ENCODE measurements at places on chromosomes 12 and 14.

GRCh38 chr12:1493781-1494565, 100.4 kb downstream of the FBXL14 start:
- no peak for DNase-seq

GRCh38 chr14:51024377-51024776, 70.5 kb downstream of the TRIM9 start:
- no peak for DNase-seq

- DNase-seq, result no peak
Measured at GRCh38 chr14:96265383-96266095, 9.5 kb downstream of the BDKRB1 start.

GRCh38 chr12:66354291-66354690, 52.0 kb downstream of the HELB start:
- no peak for DNase-seq

- no peak for DNase-seq
Measured at GRCh38 chr12:25004447-25004846, 55.5 kb upstream of the BCAT1 start.

DNA sequence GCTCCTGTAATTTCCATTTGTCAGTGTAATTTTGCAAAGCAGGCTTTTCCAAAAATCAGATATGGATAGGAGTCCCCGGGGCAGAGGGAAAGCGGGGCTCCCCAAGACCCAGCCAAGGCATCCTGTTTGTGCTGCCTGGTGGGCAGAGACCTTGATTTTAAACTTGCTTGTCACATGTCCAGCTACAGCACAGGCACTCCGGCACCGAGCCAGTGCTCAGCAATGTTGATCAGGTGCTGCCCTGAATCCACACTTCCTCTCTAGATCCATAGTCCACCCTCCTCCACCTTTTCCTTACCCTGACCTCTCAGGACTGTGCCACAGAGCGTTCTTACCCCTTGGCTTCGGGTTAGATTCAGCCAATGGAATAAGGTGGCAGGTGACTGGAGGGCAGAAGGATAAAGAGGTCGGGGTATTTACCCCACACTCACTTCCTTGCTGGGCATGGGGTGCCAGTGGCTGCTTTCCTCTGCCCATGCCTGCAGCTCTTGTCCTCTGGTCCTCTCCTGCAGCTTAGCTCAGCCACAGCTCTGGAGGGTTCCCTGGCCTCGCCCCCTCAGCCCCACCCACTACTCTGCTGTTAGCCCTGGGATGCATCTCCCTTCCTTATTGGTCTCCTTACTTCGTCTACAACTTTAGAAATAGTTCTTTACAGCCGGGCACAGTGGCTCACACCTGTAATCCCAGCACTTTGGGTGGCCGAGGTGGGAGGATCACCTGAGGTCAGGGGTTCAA, 80.1 kb downstream of the IRF2BPL start:
- no peak for DNase-seq

GRCh38 chr14:77470224-77470870, 12.5 kb downstream of the AHSA1 start:
- no peak for DNase-seq

DNA sequence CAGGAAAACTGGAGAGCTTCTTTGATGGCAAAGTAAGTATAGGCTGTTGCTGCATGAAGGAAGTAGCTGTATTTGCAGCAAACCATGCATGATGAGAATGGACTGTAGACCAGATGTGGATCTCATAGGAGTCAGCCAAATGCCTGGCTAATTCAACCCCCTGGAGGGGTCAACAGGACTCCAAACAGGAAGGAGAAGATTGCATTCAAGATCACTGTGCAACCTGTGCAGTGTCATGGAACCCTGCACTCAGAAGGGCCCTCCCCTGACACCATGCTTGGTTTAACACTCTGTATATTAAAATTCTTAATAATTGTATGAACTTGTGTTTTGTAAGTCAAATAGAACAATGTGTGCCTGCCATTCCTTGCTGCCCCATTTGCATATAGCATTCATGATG, 225.1 kb upstream of the FSCB start:
- DNase-seq, result no peak

DNA sequence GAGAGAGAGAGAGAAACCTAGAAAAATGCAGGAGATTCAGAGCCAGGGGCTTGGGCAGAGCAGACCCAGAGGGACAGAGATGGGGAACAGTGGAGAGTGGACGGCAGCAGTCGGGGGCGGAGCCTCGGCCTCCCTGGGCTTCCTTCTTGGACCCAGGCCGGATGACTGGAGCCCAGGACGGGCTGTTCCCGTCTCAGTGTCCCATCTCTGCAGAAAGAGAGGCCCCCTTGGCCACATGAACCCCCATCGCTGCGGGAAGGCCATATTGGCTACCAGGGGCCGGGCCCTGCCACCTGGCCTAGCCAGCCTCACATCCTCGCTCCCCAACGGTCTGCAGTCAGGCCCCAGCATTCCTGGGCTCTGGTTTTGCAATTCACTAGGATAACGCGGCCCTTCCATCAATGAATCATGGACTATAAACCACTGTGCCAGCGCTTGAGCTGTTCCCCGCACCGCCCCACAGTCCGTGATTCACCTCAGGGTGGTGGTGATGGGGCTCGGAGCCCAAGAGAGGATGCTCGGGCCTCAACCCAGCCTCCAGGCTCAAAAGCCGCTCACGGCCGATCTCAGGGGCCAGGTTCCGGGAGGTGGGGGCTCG, 116.5 kb downstream of the RFLNA start:
- peak; percentile 71 for DNase-seq

DNA sequence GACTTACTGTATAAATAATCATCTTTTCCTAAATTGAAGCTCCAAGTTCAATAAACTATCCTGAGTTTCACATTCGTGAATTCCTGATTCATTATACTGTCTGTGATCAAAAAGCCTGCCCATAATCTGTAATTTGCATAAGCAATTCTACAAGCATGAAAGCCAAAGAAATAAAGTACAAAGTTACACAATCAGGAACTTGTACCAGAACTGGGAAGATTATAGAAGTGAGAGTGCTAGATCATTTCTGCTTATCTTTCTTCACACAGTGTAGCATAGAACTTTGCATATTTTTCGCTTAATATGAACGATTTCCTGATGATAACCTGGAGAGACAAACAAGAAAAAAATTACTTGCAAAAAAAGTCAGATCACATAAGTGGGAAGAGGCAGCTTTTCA, 308.2 kb downstream of the C12orf50 start:
- DNase-seq, result no peak

GRCh38 chr14:73325630-73326299, 88.5 kb downstream of the PAPLN start:
- DNase-seq, result no peak

DNA sequence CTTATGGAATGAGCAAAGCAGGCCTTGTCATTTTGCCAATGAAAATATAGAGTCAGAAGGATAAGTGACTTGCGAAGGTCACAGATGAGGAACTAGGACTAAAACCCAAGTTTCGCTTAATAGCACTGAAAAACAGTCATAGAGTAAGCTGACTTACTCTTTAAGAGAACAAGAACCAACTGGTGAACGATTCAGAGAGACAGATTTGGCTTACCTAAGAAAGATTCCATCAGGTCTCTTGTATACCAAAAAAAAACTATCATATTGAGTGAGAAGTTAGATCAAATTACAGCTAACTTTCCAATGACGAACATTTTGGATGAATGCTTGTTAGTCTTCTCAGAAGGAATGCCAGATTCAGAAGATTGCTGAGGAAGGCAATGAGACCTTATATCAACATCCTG, 74.2 kb downstream of the ZFC3H1 start:
- DNase-seq, result peak; percentile 66

- DNase-seq, result no peak
Measured at GRCh38 chr14:80519002-80519401, 307.7 kb upstream of the DIO2 start.

DNA sequence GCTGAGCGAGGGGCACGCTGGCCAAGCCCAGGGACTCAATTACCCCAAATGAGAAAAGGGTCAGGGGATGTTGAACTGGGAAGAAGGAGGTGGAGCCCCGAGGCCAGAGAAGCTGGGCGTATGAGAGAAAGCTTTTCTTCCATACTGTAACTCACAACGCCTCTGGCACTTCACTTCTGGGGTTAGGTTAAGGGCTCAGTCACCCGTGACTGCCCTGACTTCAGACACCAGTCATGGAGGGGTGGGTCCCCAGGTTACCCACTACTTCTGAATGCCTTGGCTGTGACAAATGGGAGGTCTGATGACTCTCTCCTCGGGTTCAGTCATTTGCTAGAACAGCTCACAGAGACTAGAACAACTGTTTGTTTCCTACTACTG, 5.5 kb upstream of the GPR132 start:
- DNase-seq, result no peak

GRCh38 chr12:7832059-7832696, 40.5 kb downstream of the SLC2A14 start:
- DNase-seq, result peak; percentile 42

- no peak for DNase-seq
Measured at GRCh38 chr12:108176292-108176691, 47.2 kb downstream of the WSCD2 start.

GRCh38 chr14:26427097-26427496, 170.7 kb downstream of the NOVA1 start:
- DNase-seq, result no peak

DNA sequence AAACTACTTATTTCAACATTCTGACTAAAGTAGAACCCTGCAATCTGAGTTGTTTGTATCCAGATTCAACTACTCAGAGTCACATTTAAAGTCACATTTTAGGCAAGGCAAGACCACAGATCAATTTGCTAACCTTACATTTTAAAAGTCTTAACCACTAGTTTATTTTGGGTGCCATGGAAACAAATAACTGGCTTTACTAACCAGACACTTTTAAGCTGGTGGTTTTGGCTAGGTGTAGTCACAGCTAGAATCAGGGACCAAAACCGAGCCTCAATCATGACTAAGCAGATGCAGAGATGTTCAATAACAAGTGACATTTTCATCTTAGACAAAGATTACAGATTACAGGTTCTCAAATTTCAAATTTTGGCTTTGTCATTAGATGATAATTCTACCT, 115.3 kb downstream of the PDE6H start:
- no peak for DNase-seq

DNA sequence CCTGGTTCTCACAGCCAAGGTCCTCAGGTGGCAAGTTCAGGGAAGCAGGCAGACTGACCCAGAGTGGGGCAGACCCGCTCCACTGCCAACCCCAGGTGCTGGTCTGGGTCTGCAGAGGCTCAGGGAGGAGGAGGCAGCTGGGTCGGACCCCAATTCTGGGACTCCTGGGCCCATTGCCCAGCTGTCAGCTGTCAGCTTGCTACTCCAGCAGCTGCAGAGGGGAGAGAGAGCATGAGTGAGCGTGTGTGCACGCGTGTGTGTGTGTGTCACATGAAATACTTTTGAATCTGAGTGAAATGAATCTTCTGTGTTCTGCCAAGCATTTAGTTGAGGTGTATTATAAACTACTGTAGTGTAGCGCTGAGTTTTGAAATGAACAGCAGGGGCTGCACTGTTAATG, 30.8 kb downstream of the XRCC3 start:
- DNase-seq, result no peak

- no peak for DNase-seq
Measured at GRCh38 chr12:58888131-58888783, 32.0 kb downstream of the LRIG3 start.

- DNase-seq, result no peak
Measured at GRCh38 chr12:94594443-94594825, 55.9 kb downstream of the TMCC3 start.

- DNase-seq, result no peak
Measured at GRCh38 chr14:101858791-101859537, 97.5 kb downstream of the PPP2R5C start.

GRCh38 chr12:39846304-39846703, 226.7 kb upstream of the ABCD2 start:
- DNase-seq, result no peak

DNA sequence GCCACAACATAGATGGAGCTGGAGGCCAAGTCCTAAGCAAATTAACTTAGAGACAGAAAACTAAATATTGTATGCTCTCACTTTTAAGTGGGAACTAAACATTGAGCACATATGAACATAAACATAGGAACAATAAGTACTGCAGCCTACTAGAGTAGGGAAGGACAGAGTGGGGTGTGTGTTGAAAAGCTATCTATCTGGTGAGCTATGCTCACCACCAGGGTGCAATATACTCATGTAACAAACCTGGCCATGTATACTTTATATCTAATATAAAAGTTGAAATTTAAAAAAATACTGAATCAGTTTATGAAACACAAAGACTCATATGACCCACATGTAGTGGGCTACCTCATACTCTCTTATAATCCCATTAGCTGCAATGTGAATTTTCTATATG, 1305.0 kb downstream of the LRFN5 start:
- no peak for DNase-seq

DNA sequence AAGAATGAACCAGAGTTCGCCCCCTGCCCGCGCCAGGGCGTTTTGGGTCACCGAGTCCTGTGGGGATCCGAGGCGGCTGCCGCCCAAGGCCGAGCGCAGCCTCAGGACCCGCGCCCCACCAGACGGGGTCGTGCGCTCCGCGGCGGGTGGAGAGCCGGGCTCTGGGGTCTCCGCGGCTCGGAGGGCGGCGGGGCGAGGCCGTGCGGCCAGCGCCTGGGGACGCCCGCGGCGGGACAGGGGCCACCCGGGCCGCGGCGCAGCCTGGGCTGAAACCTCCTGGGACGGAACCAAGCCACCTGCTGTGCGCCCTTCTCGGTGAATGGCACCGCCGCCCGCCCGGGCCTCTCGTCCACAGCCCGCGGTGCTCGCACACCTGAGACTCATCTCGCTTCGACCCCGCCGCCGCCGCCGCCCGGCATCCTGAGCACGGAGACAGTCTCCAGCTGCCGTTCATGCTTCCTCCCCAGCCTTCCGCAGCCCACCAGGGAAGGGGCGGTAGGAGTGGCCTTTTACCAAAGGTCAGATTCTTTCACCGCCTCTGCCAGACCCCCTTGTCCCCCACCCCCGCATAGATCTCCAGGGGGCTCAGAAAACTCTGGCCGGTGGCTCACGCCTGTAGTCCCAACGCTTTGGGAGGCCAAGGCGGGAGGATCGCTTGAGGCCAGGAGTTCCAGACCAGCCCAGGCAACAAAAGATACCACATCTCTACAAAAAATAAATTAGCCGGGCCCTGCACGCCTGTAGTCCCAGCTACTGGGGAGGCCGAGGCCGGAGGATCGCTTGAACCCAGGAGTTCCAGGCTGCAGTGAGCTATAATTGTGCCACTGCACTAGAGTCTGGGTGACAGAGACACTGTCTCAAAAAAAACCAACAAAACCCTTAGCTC, 901 bp downstream of the B3GNT4 start:
- no peak for DNase-seq

- DNase-seq, result no peak
Measured at GRCh38 chr14:55913324-55914025, 204.7 kb upstream of the PELI2 start.

DNA sequence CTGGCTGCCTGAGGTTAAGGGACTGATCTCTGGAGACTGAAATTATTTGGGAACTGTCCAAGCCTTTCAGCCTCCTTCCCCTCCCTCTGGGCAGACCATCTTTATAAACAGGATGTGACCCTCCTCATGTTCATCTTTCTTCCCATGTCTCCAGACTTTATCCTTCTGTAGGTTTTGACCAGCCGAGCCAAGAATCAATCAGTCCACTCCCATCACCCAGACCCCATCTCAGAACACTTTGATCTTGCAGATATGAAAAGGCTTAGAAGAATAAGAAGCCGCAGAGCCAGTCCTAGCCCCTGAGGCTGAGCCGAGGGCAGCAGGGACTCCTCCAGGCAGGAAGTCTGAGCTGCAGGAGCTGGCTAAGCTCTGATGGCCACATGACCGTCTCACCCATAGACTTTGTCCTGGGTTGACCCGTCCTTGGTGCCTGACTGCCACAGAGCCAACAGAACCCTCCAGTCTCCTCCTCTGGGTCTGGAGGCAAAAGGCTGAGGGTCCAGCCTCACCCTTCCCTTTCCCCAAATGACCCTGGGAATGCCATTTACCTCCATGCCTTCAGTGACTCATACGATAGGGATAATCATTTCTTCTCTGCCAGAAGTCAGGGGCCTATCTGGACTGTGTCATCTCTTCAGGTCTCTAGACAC, 1.6 kb downstream of the KRT71 start:
- no peak for DNase-seq

GRCh38 chr12:90020881-90021280, 312.2 kb upstream of the ATP2B1 start:
- no peak for DNase-seq

Data from HS-27A (cell line).